ENCODE measurements at places on chromosomes 12 and 14.
A peak's percentile ranks its signal among the peaks of the same experiment; 100 is the strongest.

DNA sequence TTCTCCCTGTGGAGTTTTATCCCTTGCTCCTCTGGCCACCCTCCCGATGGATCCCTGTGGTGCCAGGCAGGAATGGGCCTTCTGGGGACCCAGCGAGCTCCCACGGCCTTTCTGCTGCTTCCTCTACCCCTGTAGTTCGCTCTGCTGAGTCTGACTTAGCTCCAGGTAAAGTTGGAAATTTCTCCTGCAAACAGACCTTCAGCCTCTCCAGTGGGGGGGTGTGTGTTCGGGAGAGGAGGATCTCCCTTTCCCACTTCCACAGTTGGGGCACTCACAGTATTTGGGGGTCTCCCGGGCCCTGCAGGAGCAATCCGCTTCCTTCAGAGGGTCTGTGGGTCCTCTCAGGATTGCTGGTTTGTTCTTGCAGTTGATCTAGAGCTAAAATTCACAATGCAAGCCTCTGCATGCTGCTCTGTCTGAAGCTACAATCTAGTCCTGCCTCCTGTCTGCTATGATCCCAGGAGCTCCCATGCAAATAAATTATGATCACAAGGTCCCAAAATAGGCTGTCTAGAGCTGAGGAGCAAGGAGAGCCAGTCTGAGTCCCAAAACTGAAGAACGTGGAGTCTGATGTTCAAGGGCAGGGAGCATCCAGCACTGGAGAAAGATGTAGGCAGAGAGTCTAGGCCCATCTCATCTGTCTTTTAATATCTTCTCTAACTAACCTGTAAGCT, 18.3 kb downstream of the MTRFR start:
- no peak for DNase-seq

GRCh38 chr12:13635709-13636108, 345.7 kb downstream of the GRIN2B start:
- no peak for DNase-seq

DNA sequence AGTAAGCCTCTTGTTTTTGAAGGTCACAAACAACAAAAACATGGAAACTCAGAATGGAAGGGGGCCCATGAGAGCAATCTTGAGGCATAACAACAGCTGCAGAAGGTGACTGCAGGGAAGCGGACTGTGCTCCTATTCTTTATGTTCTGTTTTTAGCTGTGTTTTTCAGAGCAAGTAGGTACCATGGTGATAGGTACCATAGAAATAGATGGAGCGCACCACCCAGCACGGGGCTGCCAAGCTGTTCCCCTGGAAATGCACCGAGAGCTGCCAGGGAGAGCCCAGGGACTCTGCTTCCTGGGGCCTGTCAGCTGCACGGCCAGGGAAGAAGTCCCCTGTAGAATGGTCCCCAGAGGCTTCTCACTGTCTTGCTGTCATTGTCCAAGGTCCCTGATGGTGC, 32.8 kb downstream of the DGLUCY start:
- no peak for DNase-seq

- DNase-seq: no peak
These were observed 159.2 kb downstream of the PAX9 start for GRCh38 chr14:36820901-36821300.

GRCh38 chr12:68573406-68573805, 37.3 kb upstream of the RAP1B start:
- DNase-seq: peak; percentile 44

DNA sequence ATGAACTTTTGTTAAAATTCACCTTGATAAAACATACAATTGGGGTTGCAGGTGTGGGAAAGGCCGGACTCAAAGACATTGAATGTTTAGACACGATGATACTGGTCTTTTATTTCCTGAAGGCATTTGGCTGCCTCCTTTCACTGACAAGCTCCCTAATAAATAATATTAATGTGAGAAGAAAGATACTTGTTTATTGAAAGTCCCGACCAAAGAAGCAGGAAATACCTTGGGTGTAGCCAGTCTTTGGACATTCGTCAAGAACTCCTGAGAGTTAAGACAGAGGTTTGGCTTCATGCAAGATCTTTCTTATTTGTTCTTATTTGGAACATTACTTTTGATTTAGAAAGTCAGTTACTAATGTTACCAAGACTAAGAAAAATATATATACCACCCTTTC, 1133.8 kb upstream of the SEL1L start:
- DNase-seq: peak; percentile 19

GRCh38 chr12:51536159-51536558, 54.9 kb upstream of the SCN8A start:
- DNase-seq: no peak

GRCh38 chr12:118982984-118983761, 1.8 kb downstream of the SRRM4 start:
- no peak for DNase-seq

DNA sequence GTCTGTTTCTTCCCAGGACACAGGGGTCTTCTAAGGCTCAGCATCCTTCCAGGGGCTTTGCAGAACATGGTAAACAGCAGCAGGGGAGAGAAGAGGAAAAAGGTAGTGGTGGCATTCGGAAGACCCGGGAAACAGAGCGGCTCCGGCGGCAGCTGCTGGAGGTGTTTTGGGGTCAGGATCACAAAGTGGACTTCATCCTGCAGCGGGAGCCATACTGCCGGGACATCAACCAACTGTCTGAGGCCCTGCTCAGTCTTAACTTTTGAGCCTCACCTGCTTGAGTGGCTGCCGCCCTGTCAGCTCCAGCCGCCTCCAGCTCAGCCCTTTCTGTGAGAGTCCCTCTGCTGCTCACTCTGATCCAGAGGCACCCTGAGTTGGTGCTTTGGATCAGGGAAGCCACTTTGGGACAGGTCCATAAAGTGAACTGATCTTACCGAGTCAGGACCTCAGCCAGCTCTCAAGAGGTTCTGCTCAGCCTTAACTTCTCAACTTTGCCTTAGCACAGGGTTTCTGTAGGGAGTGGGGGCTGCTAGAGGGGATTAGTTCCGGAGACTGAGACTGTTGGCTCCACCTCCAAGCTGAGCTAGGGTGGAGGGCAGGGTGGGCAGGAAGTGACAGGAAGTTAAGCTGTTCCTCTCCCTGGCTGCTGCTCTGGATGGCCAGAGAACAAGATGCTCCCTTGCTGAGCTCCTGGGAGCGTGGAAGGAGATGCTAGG, 5.4 kb downstream of the SDR39U1 start:
- no peak for DNase-seq

DNA sequence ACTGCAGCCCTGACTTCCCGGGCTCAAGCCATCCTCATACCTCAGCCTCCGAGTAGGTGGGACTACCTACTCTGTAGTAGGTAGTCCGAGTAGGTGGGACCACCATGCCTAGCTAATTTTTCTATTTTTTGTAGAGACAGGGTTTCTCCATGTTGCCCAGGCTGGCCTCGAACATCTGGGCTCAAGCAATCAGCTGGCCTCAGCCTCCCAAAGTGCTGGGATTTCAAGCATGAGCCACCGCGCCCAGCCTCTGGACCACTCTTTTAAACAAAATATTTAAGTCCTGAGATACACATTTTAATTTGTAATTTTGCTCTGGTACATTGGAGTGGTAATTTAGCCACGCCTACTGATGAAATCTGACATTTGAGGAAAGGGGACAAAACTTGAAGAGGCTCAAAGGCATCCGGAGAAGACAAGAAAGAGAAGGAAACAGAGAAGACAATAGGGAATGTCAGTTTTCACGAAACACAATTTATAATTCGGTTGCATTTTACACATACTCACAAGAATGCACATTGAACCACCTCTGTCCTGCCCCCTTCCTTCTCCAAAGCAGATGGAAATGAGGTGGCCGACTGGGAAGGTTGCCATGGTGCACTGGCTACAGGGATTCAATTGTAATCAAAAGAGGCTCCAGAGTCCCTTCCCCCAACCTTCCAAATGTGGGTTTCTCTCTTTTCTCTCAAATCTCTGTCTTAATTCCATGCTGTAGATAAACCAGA, 9.7 kb upstream of the TUBA1A start:
- DNase-seq: peak; percentile 93

DNA sequence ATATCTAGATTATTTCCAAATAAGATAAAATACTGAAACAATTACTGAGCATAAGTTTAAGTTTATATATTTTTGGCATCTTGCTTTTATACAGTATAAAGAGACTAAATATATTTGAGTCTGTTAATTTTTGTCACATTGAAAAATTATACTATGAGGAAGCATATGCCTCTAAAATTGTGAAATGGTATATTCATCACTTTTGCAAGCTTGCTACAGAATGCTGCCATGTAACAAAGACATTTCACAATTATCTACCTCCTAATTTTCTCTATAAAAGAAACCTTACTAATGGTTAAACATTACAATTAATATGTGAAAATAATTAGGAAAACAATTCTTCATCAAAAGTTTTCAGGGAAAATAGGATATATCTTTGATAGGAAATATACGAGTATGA, 22.7 kb upstream of the MUCL1 start:
- DNase-seq: no peak

DNA sequence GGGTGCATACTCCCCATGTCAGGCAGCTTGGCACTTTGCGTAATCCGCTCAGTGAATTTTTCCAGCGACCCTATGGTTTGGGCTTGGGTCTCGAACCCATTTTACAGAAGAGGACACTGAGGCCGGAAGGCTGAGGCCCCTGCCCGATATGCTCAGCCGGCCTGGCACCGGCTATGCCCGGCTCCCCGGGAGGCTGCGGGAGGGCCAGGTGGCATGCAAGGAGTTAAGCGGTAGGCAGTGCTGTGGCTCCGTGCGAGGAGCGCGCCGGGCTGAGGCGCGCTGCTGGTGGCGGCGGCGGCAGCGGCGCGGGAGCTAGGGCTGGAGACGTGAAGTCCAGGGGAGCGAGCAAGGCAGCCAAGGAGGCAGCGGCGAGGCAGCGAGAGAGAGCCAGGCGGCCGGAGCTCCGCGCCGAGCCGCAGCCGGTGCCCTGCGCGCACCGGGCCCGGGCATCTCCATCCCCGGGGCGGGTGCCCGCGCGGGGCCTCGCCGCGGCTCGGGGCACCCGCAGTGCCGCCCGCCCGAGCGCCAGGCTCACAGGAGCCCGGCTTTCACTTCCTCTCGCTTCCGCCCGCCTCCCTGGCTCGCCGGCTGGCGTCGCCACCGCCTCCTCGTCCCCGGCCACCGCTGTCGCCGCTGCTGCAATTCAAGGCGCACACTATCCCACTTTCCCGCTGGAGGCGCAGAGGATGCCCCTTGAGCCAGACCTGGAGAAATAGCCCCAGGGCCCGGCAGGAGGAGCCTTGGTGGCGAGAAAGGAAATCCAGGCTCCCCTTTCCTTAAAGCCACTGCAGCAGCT, at the start of gene WSCD2:
Gene WSCD2 (plus strand): TSS at position 272 of the 796 bp plus-strand sequence. CDS start 66,545 bp downstream, outside the sequence.
- DNase-seq: peak; percentile 21

- DNase-seq: no peak
These were observed 141.6 kb upstream of the PELI2 start for GRCh38 chr14:55976655-55977054.

- DNase-seq: no peak
These were observed 51.5 kb upstream of the KCNJ8 start for GRCh38 chr12:21825886-21826617.

- DNase-seq: no peak
These were observed 46.5 kb downstream of the ARID2 start for GRCh38 chr12:45775964-45776363.

DNA sequence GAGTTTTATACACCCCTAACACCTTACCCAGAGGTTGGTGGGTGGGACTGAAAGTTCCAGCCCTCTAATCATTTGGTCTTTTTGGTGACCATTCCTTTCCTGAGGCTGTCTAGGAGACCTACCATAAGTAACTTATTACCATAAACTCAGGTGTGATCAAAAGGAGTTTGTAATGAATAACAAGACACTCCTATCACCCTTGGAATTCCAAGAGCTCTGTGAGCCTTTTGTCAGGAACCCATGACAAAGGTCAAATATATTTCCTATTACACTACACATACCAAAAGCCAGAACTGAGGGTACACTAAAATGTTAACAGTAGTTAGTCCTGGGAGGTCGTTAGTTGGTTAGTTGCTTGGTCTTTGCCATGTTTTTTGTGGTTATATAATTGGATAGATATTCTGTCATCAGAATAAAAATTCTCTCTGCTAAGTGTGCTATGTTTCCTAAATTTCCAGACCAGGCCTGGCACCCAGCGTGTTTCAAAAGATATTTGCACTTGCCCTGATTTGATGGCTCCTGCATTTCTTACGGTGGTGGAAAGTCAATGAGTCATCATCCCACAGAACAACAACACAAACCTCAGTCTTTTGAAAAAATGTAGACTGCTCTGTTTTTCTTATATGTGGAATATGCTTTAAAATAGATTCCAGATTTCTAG, 27.0 kb upstream of the AKAP5 start:
- DNase-seq: peak; percentile 96

DNA sequence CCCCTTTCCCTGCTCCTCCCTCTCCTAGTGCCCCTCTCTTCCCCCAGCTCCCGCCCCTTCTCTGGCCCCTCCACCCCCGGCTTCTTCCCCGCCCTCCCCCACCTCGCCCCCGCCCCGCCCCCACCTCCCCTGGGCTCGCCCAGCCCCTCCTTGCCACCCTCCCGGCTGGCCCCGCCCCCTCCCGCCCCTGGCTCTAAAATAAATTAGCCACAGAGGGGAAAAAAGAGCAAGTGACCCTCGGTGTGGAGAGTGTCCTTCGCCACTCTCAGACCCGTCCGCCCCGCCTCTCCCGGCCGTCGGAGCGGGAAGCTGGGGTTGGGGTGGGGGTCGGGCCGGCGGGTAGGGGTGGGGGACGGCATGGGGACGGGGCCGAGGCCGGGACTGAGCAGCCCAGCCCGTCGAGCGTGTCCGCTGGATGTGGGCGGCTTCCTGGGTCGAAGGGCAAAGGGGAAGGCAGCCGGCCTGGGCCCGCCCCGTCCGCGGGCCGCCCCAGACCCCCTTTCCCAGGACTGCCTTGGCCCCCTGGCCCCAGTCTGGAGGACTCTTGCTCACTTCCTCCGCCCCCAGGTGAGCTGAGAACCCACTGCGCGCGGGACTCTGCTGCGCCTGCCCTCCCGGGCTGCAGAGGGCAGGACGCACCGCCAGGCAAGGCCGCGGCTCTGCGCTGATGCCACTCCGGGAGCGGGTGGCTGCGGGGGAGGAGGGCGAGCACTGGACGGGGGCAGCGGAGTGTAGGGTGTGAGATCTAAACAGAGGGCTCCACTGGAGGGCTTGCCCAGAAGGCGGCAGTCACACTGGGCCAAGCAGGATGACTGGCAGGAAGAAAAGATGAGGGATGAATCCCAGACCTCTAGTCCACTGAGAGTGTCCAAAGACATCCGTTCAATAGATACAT, 570 bp upstream of the FIGNL2 start:
- DNase-seq: no peak

Data from fibroblast of skin of right quadriceps (primary cell).